ENCODE measurements at places on chromosomes 7 and 10.

- no peak for DNase-seq
Measured at GRCh38 chr7:46559194-46559832, 638.2 kb upstream of the IGFBP3 start.

DNA sequence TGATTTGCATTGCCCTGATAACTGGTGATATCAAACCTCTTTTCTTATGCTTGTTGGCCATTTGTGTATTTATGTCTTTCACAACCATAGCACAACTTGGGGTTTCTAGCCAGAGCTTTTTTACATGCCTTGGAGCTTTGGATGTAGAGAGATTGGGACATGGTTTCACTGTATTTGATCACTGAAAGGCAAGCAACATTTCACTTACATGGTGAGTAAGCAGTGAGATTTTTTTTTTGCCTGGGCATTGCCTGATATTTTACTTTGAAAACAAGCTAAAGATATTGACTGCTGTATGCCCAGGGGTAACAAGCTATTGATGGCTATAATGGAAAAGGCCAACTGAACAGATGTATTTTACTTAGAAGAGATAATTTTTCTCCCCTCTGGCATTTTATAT, 259.0 kb downstream of the PHTF2 start:
- no peak for DNase-seq

- DNase-seq = no peak
Measured at GRCh38 chr7:93327006-93327633, 95.0 kb downstream of the VPS50 start.

DNA sequence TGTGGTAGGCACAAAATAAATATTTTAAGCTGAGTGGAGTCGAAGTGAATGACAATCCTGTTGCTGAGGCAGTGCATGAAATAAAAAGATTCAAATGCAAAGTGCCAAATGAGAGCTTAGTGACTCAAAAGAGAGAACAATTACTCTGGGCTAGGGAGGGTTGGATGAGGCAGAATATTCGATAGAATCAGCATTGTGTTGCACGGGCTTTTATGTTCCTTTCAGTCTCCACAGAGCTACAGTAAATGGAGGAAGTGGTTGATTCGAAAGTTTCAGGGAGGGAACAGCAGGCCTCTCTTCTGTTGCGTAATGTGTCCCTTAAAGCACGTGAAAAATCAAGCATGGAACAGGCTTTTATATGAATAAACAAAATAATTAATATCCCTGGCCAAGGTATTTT, 599.3 kb upstream of the CELF2 start:
- DNase-seq = no peak

DNA sequence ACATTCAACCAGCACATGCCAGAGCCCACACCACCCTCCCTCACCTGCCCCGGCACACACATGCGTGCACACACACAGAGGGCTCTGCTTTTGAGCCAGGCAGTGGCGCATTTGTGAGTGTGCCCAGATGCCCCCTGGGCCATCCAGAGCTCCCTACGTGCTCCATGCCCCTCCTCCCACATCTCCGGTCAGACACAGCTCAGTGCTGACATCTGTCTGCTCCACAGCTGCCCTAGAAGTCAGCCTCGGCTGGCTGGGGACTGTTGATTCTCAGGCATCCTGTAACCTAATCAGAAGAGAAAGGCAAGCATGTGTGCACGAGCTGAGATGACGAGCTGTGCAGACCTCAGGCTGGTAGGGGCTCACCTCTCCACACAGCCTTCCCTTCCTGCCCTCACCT, 135.1 kb downstream of the ZMIZ1 start:
- DNase-seq = no peak

Measured in stomach (tissue), 19 donors.